ENCODE measurements at places on chromosomes 3 and 15. TPM values are rescaled to one million over a fixed set of nuclear protein-coding genes. Genes with fewer than 3 reads are reported as not detected.

STARD5 gene
- total RNA-seq: 5.2 TPM

GRCh38 chr15:92385096-92385495, 8.6 kb upstream of the ST8SIA2 start:
- DNase-seq: no peak
- H3K36me3 ChIP-seq: no peaks in the 10 kb centered on the region
- H3K4me3 ChIP-seq: no peak overlapping the region
- no peak overlapping the region for H3K27ac ChIP-seq

REC114 gene
- total RNA-seq: not detected

DNA sequence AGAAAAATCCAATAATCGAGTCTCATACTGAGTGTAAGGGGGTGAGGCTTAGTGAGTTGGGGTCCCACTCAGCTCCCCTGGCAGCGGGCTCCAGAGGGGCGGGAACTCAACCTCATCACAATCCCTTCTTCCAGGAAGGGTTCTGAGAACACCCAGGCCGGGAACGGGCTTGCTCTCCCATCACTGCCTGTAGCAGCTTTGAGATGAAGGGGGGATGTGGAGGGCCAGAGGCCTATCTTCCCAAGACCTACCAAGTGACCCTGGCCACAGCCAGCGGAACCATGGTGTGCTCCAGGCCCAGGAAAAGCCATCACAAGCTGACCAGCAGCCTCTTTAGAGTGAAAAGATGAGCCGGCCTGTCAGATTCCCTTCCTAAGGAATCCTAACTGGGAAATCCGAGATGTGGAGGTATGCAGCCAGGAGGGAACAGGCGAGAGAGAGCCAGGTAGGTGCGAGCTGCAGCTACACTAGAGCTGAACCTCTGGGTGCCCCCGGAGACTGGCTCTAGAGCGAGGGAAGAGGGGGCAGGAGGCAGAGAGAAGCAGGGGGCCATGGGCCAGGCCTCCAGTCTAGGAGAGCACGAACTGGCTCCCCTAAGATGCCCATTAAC, 18.5 kb downstream of the GRAMD2A start:
- no peaks in the 10 kb centered on the region for H3K36me3 ChIP-seq
- DNase-seq: no peak
- H3K27me3 ChIP-seq: peaks cover 6% of the 10 kb centered on the region
- peak overlapping the region; percentile 38 for H3K27ac ChIP-seq

TBC1D2B gene
- total RNA-seq: 69.8 TPM

- no peak for DNase-seq
- H3K4me3 ChIP-seq: no peak overlapping the region
- no peak overlapping the region for H3K27ac ChIP-seq
Measured at GRCh38 chr3:184523825-184524615, 37.6 kb upstream of the EPHB3 start.

DNA sequence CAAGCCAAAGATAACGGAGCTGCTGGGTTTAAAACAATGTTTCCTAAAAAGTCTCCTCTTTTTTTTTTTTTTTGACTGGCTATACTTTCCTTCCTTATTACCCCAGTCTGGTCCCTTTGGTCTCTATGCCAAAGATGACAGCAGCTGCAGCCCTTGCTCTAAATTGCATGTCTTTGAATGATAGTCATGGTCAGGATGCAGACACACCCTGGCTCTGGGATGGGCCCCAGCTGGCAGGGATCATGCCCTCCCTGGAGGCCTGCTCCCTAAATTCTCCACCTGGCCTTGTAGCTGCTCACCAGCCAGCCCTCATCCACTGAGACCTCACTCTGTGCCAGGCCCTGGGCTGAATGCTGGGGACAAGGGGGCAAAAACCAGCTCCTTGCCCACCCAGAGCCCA, 95.8 kb downstream of the MESD start:
- no peak for DNase-seq
- H3K27ac ChIP-seq: no peak overlapping the region
- H3K27me3 ChIP-seq: no peaks in the 10 kb centered on the region

DPPA2 gene
- total RNA-seq: not detected

GRCh38 chr3:15276028-15276724, 56.2 kb downstream of the SH3BP5 start:
- H3K4me1 ChIP-seq: peaks cover 47% of the 10 kb centered on the region
- H3K36me3 ChIP-seq: no peaks in the 10 kb centered on the region
- no peak overlapping the region for H3K4me3 ChIP-seq
- no peak overlapping the region for H3K27ac ChIP-seq

DNA sequence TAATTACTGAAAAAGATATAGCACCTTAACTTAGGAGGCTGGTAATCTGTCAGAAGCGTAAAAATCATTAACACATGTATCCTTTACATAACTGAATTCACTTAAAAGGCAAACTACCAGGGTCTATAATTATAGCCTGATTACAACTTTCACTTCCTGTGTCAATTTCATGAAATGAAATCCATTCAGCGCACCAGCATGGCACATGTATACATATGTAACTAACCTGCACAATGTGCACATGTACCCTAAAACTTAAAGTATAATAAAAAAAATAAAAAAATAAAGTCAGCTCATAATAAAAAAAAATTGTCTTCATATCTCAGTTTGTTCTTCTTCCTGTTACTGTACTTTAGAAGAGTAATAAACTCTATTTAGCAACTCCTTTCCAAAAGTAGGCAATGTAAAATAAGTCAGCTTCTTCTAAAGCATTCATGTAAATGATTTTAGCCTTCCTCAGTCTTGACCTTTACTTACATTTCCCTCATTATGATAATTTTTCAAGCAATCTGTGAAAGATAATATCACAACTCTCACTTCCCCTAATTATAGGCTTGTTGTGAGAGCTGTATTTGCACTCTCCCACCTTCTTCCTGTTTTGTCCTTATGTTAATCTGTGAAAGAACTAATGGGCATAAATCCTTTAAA, 50.1 kb downstream of the KBTBD8 start:
- H3K4me3 ChIP-seq: no peak overlapping the region
- H3K27ac ChIP-seq: no peak overlapping the region
- no peak for DNase-seq
- no peaks in the 10 kb centered on the region for H3K27me3 ChIP-seq
- H3K36me3 ChIP-seq: no peaks in the 10 kb centered on the region

SPTBN5 gene
- total RNA-seq: 2.1 TPM

- peaks cover 40% of the 10 kb centered on the region for H3K4me1 ChIP-seq
- H3K27ac ChIP-seq: no peak overlapping the region
- H3K36me3 ChIP-seq: peaks cover 67% of the 10 kb centered on the region
- DNase-seq: no peak
- H3K27me3 ChIP-seq: no peaks in the 10 kb centered on the region
Measured at GRCh38 chr3:52679199-52679538, 6.5 kb downstream of the PBRM1 start.

DNA sequence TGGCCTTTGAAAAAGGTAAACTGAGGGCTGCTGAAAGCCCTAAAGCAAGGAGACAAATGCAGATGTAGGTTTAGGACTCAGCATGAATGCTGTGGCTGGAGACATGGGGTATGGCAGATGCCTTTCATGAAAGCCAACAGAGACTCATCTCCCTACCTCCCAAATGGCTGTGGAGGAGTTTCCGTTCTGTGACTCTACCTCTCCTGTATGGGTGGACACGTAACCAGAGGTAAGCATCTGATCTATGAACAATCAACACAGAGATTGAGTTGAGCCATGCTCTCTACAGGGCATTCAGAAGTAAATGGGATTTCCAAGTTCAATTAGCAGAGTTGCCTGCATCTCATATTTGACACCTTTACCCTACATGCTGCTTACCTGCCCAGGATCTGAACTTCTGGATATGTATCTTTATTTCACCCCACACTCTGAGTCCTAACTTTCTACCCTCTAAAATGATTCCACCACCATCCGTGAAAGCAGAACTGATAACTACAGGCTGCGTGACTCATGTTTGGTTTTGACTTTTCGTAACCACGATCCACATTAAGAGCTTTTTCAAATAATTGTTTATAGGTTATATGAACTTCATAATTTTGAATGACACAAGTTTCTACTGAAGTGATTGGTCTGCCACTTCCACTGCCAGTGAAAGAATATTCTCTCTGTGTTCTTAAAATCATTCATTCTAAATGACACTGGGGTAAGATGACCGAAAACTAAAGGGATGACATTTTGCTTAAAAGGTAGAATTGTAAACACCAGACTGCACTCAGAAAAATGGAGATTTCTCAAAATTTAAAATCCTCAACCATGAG, 1058.7 kb downstream of the FHIT start:
- no peaks in the 10 kb centered on the region for H3K4me1 ChIP-seq
- H3K27ac ChIP-seq: no peak overlapping the region
- no peak overlapping the region for H3K4me3 ChIP-seq
- H3K36me3 ChIP-seq: no peaks in the 10 kb centered on the region
- H3K27me3 ChIP-seq: no peaks in the 10 kb centered on the region
- no peak for DNase-seq

DNA sequence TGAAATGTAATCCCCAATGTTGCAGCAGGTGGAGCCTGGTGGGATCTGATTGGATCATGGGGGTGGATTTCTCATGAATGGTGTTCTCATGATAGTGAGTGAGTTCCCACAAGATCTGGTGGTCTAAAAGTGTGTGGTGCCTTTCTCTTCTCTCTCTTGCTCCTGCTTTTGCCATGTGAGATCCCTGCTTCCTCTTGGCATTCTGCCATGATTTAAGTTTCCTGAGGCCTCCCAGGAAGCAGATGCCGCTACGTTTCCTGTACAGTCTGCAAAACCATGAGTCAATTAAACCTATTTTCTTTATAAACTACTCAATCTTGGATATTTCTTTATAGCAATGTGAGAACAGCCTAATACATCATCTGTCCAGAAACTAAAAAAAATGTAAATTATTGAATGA, 298.3 kb downstream of the MEX3B start:
- no peak overlapping the region for H3K4me3 ChIP-seq
- no peak for DNase-seq
- H3K27ac ChIP-seq: no peak overlapping the region
- peaks cover 7% of the 10 kb centered on the region for H3K4me1 ChIP-seq

STAB1 gene
- total RNA-seq: 133 TPM

CFAP92 gene
- 2.0 TPM for total RNA-seq

CGNL1 gene
- 46.0 TPM for total RNA-seq

DNA sequence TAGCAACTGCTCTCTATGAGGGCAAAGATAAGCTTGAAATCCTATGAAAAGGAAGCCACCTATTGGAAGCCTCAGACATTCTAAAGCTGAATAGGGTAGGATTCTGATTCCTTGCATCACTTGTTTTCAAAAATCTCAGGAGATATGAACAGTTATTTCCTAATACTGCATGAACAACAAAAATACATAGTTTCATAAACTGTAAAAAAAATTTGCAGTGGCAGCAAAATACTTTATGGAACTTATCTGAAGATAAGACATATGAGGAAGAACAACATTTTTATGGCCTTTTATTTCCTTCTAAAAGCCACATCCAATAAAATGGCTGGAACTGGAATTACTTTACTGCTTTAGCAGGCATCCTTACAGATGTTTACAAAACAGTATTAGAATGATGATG, 29.9 kb downstream of the AP3S2 start:
- H3K27ac ChIP-seq: no peak overlapping the region
- DNase-seq: no peak
- no peaks in the 10 kb centered on the region for H3K27me3 ChIP-seq
- H3K4me1 ChIP-seq: no peaks in the 10 kb centered on the region
- H3K36me3 ChIP-seq: peaks cover 55% of the 10 kb centered on the region
- no peak overlapping the region for H3K4me3 ChIP-seq

DNA sequence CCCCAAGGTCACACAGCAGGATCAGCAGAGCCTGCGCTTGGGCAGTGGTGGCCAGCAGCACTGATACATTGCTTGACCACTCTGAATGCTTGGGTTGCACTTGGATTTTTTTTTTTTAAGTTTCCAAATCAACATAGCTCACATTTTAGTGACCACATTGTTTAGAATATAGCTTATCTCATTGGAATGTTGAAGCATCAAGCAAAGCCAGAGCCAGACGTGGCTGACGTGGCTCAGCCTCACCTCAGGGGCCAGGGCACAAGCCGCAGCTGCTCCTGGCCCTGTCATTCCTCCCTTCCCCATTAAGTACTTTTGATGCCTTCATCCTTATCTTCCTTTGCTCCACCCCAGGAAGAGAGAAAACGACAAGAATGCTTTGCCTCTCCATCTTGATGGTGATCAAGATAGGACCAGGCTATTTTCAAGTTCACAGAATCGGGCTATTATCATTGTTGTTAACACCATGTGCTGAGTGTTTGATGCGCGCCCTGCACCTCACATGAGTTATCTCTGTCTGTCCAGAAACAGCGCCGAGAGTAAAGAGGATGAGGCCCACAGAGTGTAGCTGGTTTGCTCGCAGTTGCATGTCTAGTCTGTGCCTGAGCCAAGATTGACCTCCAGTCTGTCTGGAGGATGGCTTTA, 75.8 kb downstream of the AAGAB start:
- peak; percentile 68 for DNase-seq
- peaks cover 16% of the 10 kb centered on the region for H3K36me3 ChIP-seq
- H3K27ac ChIP-seq: peak overlapping the region; percentile 81
- H3K4me3 ChIP-seq: no peak overlapping the region
- H3K4me1 ChIP-seq: peaks cover 40% of the 10 kb centered on the region

- H3K27me3 ChIP-seq: no peaks in the 10 kb centered on the region
- H3K36me3 ChIP-seq: no peaks in the 10 kb centered on the region
- DNase-seq: no peak
- peaks cover 18% of the 10 kb centered on the region for H3K4me1 ChIP-seq
Measured at GRCh38 chr3:177752831-177753230, 555.5 kb upstream of the TBL1XR1 start.

DNA sequence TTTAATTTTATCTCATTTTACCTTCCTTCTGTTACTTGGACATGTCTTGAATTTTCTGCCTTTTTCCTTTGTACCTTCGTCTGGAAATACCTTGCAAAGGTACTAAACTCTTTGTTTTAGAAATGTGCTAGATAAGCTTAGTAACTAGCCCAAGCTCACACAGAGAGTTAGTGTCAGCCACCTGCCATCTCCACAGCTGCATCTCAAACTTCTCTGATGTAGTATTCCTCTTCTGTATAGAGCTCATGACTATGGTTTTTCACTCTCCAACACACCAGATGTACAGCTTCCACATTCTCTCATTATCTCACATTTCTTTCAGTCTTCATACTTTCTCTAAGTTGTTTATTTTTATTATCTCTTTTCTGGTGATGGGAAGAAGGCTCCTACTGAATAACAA, 516.6 kb upstream of the ROBO2 start:
- no peaks in the 10 kb centered on the region for H3K36me3 ChIP-seq
- no peaks in the 10 kb centered on the region for H3K27me3 ChIP-seq
- no peaks in the 10 kb centered on the region for H3K4me1 ChIP-seq

- H3K27me3 ChIP-seq: no peaks in the 10 kb centered on the region
- H3K36me3 ChIP-seq: no peaks in the 10 kb centered on the region
- peaks cover 46% of the 10 kb centered on the region for H3K4me1 ChIP-seq
- DNase-seq: no peak
- H3K27ac ChIP-seq: no peak overlapping the region
Measured at GRCh38 chr3:14849638-14850230, 31.0 kb downstream of the FGD5 start.

DNA sequence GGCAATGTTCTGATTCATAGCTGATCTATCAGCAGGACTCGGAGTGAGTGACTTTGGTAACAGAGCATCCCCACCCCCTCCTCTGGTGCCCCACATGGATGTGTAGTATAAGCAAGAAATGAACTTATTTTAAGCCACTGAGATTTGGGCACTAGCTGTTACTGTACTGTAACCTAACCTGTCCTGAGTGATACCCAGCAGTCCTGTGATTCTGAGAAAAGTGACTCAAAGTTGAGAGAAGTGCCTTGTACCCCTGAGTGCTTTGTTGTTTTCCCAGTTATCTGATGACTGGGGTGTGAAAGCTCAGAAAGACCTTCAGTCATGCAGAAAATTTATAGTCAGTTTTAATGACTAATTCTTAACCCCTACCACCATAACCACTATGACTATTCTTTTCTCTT, 439.9 kb upstream of the RBMS3 start:
- H3K36me3 ChIP-seq: no peaks in the 10 kb centered on the region
- no peak overlapping the region for H3K4me3 ChIP-seq
- no peak overlapping the region for H3K27ac ChIP-seq
- no peaks in the 10 kb centered on the region for H3K4me1 ChIP-seq
- H3K27me3 ChIP-seq: no peaks in the 10 kb centered on the region

RBP2 gene
- total RNA-seq: 3.1 TPM

GXYLT2 gene
- 6.7 TPM for total RNA-seq

HRG gene
- not detected for total RNA-seq

ARPIN gene
- total RNA-seq: 30.9 TPM
